ENCODE measurements at places on chromosomes 16 and 17.
A peak's percentile ranks its signal among the peaks of the same experiment; 100 is the strongest.

- no peak for DNase-seq
Measured at GRCh38 chr16:17227278-17227677, 243.5 kb downstream of the XYLT1 start.

DNA sequence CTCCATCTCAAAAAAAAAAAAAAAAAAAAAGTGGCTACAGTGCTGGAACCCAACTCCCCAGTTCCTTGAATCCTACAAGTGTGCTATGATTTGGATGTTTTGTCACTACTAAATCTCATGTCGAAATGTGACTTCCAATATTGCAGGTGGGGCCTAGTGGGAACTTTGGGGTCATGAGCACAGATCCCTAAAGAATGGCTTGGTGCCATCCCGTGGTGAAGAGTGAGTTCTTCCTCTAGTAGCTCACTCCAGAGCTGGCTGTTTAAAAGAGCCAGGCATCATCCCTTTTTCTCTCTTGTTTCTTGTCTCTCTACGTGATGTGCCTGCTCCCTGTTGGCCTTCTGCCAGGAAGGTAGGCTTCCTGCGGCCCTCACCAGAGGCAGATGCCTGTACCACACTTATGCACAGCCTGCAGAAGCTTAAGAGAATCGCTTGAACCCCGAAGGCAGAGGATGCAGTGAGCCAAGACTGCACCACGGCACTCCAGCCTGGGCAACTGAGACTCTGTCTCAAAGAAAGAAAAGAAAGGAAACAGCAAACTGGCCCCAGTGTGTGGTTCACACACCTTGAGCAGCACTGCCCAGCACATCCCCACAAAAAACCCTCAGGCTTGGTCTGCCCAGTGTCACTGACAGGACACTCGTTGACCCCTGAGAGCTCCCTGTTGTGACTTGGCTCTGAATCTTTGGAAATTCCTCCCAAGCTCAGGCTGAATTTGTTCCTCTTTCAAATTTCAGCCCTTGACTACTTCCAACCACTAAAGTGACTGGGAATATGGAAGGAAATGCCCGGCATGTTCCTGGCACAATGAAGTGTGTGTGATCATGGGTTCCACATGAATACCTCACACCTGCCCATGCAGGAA lies 3.1 kb downstream of the MT1E start:
- peak; percentile 14 for DNase-seq

- DNase-seq: no peak
Measured at GRCh38 chr17:75650874-75651273, 16.1 kb downstream of the RECQL5 start.

GRCh38 chr17:57379895-57380434 lies 123.6 kb downstream of the MSI2 start:
- no peak for DNase-seq

DNA sequence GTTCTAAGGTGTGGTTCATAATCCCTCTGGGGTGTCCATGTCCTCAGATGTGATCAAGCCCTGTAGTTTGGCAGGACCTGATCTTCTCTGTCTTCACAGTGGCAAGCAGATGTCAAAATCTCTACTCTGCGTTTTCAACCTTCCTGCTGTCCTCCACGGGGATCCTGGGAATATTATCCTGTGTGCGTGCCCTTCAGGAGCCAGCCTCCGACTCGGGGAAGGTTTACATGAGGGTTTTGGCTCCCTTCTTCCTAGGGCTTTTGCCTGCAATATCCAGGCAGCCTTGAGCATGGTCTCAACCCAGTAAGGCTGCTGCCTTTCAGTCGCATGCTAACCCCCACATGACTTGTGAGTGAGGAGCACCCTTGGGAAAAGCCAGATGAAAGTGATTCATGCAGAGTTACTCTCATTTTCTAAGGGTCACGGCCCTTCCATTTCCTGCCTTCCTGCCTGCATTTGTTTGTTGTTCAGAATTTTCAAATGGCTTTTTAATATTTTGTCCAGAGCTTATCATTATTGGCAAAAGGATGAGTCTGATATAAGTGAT lies 202.2 kb upstream of the CHMP6 start:
- DNase-seq: peak; percentile 94

Measured in AG10803 (cell line).